ENCODE measurements at places on chromosomes 3 and 15.
A peak's percentile ranks its signal among the peaks of the same experiment; 100 is the strongest.

DNA sequence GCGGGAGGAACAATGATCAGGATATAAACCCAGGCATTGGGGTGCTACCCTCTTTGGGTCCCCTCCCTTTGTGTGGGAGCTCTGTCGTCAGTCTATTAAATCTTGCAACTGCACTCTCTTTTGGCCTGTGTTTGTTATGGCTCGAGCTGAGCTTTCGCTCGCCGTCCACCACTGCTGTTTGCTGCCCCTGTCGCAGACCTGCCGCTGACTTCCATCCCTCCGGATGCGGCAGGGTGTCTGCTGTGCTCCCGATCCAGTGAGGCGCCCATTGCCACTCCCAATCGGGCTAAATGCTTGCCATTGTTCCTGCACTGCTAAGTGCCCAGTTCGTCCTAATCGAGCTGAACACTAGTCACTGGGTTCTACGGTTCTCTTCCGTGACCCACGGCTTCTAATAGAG lies 1443.7 kb upstream of the CADM2 start:
- H3K4me3 ChIP-seq, result no peak overlapping the region
- DNase-seq, result peak; percentile 51
- H3K4me1 ChIP-seq, result no peaks in the 10 kb centered on the region
- H3K27me3 ChIP-seq, result no peaks in the 10 kb centered on the region
- H3K27ac ChIP-seq, result no peak overlapping the region
- no peaks in the 10 kb centered on the region for H3K36me3 ChIP-seq

- no peak overlapping the region for H3K27ac ChIP-seq
- H3K36me3 ChIP-seq, result no peaks in the 10 kb centered on the region
- DNase-seq, result no peak
- peaks cover 12% of the 10 kb centered on the region for H3K4me1 ChIP-seq
- H3K27me3 ChIP-seq, result no peaks in the 10 kb centered on the region
- H3K4me3 ChIP-seq, result no peak overlapping the region
Measured at GRCh38 chr15:62550106-62550505, 385.0 kb upstream of the C2CD4B start.

DNA sequence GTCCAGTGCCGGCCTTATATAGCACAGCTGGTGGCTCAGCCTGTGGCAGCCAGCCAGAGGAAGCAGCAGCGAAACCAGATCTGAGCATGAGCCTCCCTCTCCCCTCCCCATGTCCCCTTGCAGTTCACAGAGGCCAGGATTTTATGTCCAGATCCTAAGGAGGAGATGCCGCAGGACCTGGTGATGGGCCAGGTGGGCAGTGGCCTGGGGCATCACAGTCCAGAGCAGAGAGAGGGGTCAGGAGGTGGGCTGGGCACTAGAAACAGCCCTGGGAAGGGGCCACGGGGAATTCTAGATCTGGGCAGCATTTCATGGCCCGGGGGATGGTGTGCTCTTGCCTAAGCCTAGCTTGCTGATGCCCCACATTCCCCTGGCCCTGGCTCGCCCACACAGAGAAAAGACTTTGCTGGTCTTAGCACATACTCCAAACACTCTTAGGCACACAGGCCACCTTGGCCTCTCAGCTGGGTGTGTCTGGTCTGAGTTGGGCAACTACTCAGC lies 259 bp upstream of the CILP start:
- H3K4me1 ChIP-seq, result peaks cover 3% of the 10 kb centered on the region
- no peaks in the 10 kb centered on the region for H3K36me3 ChIP-seq
- H3K4me3 ChIP-seq, result no peak overlapping the region
- no peak for DNase-seq
- no peak overlapping the region for H3K27ac ChIP-seq
- H3K27me3 ChIP-seq, result no peaks in the 10 kb centered on the region

DNA sequence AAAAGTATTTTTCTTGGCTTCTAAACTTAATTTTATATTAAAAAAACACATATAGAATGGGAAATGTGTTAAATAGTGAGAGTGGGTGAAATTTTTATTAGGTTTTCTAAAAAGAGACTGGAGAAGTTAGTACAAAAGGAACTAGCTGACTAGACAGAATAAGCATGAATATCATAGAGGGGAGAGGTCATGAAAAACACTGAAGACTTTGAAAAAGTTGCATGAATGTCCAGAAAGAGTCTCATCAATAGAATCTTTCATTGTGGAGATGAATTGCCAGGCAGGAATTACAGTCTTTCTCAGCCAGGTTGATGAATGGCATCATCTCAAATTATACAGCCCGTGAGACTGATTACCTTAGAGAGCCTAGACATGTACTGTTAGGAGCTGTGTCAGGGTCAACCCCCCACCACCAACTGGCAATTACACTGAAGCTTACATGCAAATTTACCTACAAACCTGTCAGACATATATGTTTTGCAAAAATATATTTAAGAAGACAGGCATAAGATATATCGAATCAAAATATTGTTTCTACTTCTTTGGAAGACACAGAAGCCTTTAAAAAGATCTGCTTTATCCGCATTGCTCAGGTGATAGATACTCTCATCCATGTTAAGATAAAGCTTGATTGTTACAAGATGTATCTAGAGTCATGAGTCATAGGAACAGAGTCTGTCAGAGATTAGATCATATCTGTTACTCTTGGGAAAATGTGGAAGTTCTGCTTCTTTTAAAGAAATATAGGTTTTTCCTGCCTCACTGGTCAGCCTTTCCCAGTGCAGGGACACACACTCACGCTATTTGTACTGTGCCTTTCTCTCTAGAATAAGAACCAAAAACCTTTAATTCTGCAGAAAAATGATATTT lies 34.8 kb upstream of the PFN2 start:
- H3K36me3 ChIP-seq, result no peaks in the 10 kb centered on the region
- no peaks in the 10 kb centered on the region for H3K27me3 ChIP-seq
- no peak overlapping the region for H3K4me3 ChIP-seq
- no peak overlapping the region for H3K27ac ChIP-seq
